Left ventricle myocardium inferior (tissue), 1 donor: ENCODE measurements at places on chromosomes 1 and 21.
A peak's percentile ranks its signal among the peaks of the same experiment; 100 is the strongest.

DNA sequence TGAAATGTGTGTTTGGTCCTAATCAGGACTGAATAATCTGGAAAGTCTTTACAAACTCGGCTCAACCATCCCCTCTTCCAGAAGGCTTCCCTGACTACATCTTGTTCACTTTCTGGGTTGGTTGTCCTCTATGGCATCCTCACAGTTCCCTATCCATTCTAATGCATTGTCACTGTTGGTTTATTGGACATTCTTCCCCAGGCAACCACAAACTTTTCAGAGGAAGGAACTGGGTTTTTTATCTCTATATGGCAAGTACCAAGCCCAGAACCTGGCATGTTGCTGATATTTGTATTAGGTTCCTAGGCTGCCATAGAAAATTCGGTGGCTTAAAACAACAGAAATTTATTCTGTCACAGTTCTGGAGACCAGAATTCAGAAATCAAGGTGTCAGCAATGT lies 363.5 kb upstream of the ST6GALNAC5 start:
- DNase-seq, result no peak

GRCh38 chr1:78007677-78008341 lies 3.1 kb downstream of the DNAJB4 start:
- DNase-seq, result no peak

- DNase-seq, result no peak
Observed at GRCh38 chr1:25697435-25698217, 81.0 kb downstream of the MAN1C1 start.

DNA sequence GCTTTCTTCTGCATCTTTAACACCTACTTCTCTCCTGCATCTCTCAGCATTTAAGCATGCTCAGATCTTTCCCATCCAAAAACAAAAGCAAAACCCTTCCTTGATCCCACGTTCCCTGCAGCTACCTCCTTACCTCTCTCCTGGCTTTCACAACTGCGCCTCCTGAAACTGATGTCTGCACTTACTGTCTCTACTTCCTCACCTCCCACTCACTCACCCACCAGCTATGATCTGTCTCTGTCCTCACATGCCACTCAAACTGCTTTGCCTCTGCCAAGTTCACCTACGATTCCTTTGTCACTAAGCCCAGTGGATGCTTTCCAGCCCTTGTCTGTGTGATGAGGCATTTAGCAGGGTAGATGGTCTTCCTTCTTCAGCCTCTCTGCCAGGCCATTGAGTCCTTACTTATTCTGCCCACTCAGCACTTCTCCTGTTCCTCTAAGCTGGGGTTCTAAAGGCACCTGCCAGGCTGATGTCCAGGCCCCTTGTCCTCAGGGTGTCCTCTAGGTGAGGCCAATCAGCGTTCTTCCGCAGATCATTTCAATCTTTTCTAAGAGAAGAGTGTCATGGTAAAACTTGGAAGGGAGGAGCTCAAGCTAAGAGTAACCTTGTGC lies 10.0 kb upstream of the GJB3 start:
- DNase-seq, result no peak

DNA sequence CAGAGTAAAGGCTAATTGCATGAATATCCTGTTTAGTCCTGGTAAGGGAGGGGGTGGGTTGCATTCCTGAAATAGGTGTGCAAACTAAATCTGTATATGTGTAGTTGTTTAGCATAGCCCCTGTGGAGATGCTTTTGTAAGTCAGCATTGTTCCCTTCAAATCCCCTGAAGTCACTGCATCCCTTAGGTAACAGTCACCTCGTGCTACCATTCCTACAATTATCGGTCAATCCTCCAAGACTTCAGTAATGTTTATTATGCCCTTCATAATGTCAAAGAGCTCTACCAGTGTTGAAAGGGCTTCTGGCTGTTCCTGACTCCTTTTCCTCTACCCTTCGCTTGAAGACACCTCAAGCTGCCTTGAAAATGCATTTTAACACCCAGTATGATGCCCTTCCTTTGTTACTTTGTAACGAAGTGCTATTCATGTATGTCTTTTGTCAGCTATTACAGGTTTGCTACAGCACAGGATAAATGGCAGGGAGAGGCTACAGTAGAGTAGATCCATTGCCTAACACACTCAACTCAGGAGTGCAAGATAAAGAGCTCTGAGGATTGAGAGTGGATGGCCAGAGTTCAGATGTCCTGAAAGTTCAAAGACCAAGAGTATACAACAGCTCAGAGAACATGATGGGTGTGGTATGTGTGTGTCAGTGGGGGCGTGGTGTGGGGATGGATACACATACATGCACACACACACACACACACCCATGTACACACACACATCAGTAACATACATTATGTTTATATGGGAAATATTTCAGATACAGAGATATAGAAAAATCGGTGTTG lies 27.4 kb upstream of the FOXD3 start:
- DNase-seq, result no peak

DNA sequence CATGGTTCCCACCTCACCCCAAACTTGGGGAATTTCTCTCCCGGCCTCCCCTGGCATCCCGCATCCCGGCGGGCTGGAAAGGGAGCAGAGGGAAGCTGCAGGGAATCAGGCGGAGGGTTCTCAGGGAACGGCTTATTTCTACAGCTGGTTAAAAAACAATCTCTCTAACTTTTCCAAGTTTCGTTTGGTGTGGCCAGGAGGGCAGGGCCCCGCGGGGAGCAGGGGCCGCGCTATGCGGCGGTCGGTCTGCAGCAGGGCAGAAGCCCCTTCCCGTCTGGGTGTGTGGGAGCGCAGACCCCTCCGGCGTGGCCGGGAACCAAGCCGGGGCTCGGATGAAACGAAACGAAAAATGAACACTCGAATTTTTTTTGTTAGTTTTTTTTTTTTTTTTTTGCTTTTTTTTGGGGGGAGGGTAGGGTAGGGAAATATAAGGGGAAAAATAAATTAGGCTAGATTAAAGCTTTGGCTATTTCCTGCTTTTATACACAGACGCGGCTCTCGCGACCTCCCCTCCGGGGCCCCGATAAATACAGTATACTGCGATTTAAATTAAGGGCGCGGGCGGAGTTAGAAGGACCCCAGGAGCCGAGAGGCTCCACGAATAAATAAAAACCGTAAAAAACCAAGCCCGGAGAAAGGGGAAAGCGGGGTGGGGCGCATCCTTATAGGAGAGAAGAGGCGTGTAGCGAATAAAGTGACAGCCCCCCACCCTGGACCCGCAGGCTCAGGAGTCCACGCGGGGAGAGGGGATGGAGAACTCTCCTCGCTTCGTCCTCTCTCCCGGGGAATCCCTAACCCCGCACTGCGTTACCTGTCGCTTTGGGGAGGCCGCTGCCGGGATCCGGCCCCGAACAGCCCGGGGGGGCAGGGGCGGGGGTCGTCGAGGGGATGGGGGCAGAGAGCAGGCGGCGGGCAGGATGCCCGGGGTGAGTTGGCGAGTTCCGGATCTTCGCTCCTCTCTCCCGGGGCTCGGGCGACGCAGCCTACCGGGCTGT lies 2.1 kb downstream of the POU3F1 start:
- no peak for DNase-seq

DNA sequence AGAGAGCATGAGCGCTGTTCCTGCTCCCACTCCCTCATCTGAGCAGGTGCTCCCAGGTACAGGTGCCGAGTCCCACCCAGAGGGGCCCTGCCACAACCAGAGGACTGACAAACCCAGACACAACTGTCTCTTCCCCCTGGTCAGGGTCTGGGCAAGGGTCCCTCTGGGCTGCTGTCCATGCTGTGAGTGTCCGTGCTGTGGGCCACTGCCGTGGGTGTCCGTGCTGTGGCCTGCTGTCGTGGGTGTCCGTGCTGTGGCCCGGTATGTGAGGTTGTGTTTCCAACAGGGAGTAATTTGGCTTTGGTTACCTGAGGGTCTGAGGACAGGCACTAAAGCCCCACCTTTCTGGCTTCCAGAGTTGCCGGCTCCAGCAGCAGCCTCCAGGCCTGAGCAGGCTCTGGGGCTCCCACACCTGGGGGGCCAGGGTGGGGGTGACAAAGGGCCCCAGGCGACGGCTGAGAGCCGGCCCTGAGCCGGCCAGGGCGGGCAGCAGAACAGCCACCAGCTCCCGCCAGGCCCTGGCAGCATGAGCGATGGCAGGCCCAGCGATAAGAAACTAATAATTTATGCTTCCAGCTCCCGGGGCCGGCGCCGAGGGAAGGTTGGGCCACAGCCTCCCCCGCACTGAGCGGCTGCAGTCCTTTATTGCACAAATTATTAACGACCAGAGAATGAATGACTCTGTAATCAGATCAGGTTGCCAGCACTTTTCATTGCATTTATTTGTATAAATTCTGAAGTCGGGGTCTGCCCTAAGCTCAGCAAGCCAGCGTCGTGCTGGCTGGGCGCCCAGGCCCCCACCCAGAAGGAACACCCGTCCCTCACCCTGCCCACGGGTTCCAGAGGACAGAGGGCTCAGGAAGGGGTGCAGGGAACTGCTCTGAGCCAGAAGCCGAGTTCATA lies 7.3 kb upstream of the SAMD11 start:
- DNase-seq, result peak; percentile 19

DNA sequence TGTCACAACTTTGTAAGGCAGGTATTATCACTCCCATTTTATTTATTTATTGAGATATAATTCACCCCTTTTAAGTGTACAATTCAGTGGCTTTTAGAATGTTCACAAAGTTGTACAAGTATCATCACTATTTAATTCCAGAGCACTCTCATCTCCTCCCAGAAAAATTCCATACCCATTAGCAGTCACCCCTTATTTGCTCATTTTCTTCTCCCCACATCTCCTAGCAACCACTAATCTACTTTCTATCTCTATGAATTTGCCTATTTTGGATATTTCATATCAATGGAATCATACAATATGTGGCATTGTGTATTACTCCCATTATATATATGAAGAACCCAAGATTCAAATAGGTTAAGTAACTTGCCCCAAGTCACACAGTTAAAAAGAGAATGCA lies 7.0 kb downstream of the DSTYK start:
- no peak for DNase-seq

GRCh38 chr1:155646307-155646706 lies 36.3 kb downstream of the MSTO1 start:
- peak; percentile 20 for DNase-seq

- no peak for DNase-seq
Observed at GRCh38 chr1:183753464-183753891, 51.4 kb upstream of the RGL1 start.

- DNase-seq, result peak; percentile 19
Observed at GRCh38 chr1:92975551-92976232, 14.4 kb upstream of the DIPK1A start.

- no peak for DNase-seq
Observed at GRCh38 chr1:34398916-34399275, 222.2 kb downstream of the C1orf94 start.

DNA sequence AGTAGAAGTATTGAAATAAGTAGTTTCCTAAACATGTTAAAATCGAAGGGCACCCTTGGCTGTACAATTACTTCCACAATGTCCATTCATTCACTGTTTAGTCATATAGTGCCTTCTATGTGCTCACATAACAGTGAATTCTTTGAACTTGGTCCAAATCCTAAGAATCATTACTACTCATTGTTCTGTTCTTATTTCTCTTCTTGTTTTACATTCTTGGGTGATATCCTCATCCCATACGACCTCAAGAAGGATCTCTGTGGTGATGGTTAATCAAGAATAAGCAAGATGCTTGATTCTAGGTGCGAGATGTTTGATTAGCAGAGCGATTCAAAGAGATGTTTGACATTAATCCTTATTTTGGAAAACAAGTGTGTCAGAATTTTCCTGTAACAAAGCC lies 667.4 kb upstream of the ZP4 start:
- DNase-seq, result no peak

GRCh38 chr1:164557270-164557669 lies 1.7 kb upstream of the PBX1 start:
- no peak for DNase-seq

DNA sequence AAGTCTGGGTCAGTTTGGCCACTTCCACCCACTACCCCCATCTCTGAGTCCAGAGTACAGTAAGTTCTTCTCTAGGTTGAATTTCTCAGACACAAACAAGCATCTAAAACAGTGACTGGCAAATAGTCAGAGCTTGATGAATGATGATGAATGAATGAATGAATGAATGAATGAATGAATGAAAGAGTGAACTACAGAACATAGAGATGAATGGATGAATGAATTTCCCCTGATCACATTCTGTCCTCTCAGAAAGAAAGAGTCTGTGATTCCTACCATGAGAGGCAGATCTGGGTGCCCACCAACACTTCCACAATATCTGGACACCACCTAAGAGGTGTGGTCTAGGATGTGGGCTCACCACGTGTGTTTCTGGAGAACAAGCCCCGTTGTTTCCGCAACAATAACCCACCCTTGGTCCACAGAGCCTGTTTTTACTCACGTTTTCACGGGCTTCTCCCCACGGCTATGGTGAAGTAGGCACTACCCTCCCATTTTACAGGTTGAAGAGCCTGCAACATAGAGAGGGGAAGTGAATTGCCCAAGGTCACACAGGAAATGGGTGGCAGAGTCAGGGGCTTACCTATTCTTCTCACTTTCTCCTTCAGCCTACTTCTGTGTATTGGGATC lies 40.2 kb upstream of the IFFO2 start:
- no peak for DNase-seq

DNA sequence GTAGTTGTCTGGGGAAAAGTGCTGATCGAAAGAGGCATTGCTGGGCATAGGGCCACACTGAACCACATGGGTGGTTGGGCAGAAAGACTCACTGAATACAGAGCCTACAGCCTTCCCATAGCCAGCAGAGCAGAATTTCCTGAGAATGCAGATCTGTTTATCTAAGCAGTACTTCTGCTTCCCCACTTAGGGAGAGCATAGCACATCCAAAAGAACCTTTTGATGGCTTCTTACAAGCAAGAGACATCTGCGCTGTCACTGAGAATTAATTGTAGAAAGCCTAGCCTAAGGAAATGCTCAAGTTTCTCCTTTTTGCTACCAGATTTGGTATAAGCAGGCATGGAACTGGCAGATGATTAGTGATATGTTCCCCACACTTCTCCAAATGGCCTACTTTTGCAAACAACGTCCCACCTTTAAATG lies 13.0 kb upstream of the KLHDC8A start:
- no peak for DNase-seq

GRCh38 chr1:228092342-228093049 lies 10.0 kb downstream of the ARF1 start:
- no peak for DNase-seq

GRCh38 chr21:45640001-45640887 lies 3.3 kb upstream of the PCBP3 start:
- no peak for DNase-seq

GRCh38 chr1:201443747-201444146 lies 22.2 kb upstream of the TNNI1 start:
- no peak for DNase-seq

GRCh38 chr1:19164274-19165015 lies 45.6 kb downstream of the UBR4 start:
- no peak for DNase-seq

GRCh38 chr1:46793126-46793525 lies 5.7 kb upstream of the CYP4B1 start:
- DNase-seq, result no peak

- DNase-seq, result peak; percentile 16
Observed at GRCh38 chr1:81920245-81920740, 119.6 kb downstream of the ADGRL2 start.
